ENCODE measurements at places on chromosomes 11 and 22. TPM values are rescaled to one million over a fixed set of nuclear protein-coding genes. Genes with fewer than 3 reads are reported as not detected.

The CASP4 gene
- 120 TPM for polyA plus RNA-seq

The ANKK1 gene
- polyA plus RNA-seq, result not detected

DNA sequence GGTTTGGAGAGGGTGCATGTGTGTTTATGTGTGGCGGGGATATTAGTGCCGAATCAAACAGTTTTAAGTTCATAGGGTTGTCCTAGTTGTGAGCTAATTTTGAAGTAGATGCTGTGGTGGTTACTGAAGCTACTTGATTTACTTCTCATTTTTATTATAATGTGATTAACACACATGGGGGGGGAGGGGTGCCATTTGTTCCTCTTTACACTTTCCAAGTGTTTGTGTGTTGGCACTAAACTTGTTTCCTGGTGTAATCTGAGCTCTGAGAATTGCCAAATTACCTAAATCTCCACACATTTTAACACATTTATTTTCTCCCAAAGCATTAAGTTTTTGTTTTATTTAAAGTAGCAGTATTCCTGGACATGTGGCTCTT lies 60.1 kb downstream of the ZNRF3 start:
- DNase-seq, result no peak

- no peak for DNase-seq
These were observed 101.1 kb downstream of the MICAL3 start for GRCh38 chr22:17922925-17923903.

- DNase-seq, result no peak
These were observed 3.1 kb upstream of the GSC2 start for GRCh38 chr22:19152942-19153883.

GRCh38 chr11:128483211-128483788 lies 104.1 kb downstream of the ETS1 start:
- no peak for DNase-seq

DNA sequence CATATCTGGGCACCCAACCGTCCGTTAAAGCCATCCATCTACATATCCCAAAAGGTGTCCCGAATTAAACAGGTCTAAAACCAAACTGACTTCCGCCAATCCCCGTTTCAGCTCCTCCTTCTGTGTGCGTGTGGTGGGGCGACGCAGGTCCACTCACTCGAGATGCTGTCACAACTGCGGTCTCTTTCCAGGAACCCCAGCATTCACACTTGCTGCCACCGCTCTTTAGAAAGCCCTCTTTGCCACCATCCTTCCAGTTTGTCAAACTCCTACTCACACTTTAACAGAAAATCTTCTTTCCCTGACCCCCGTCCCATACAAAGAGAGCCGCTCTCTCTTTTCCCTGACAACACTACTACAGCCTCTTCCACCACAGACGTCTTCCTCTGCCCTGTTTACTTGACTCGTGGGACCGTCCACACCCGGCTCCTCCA lies 467 bp downstream of the ESS2 start:
- DNase-seq, result no peak

DNA sequence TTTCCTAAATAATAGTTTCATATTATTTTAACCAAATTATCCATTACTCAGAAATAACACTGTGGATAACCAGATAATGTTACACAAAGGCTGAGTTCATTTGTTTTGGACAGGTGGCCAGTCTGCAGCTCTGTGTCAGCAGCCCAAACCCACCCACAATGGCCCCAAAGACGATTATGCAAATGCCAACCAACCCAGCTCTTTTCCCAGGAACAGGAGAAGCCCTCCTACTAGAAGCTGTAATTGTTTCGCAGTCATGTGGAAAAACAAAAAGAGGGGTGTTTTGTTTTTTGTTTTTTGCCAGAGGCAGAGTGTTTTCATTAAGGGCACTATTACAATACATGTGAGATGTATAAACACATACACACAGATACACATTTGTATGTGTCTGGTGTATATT lies 102.1 kb downstream of the FCHSD2 start:
- no peak for DNase-seq

DNA sequence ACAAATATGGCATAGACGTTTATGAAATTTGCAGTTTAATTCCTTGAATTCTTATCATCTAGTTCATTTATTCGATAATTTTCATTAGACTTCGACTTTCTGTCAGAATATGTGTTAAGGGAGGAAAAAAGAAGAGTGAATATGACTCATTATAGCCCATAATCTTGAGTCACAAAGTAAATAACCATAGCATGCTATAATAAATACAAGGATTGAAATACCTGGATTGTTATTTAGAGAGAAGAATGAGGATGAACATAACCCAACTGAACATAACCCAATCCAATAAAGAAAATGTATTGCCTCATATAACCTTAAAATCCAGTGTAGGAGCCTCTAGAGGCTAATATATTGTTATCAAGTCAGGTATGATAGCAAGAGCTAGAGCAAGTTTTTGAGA lies 1858.3 kb upstream of the RAG2 start:
- no peak for DNase-seq

- DNase-seq, result no peak
These were observed 636 bp downstream of the PAMR1 start for GRCh38 chr11:35524780-35525179.

DNA sequence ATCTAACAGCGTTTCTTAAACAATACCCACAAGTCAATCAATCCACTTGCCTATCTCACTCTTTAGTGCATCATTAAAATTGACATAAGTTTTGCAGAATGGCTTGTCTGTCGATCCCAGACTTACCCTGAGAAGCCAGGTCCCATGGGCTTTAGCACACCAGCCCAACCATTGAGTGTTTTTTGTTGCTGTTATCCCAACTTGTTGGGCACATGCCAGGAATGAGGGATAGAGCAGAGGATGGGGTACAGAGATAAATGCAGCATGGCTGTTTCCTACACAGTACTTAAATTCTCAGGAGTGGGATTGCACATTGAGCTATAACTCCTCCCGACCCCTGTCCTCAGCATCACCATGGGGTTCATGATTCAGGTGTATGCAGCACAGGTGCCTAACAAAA lies 64.2 kb upstream of the RASSF10 start:
- no peak for DNase-seq
